ENCODE measurements at places on chromosomes 2 and 18.

GRCh38 chr2:235024931-235025773, 73.3 kb downstream of the SH3BP4 start:
- no peak for DNase-seq

- no peak for DNase-seq
Measured at GRCh38 chr2:192655916-192656315, 461.2 kb upstream of the TMEFF2 start.

DNA sequence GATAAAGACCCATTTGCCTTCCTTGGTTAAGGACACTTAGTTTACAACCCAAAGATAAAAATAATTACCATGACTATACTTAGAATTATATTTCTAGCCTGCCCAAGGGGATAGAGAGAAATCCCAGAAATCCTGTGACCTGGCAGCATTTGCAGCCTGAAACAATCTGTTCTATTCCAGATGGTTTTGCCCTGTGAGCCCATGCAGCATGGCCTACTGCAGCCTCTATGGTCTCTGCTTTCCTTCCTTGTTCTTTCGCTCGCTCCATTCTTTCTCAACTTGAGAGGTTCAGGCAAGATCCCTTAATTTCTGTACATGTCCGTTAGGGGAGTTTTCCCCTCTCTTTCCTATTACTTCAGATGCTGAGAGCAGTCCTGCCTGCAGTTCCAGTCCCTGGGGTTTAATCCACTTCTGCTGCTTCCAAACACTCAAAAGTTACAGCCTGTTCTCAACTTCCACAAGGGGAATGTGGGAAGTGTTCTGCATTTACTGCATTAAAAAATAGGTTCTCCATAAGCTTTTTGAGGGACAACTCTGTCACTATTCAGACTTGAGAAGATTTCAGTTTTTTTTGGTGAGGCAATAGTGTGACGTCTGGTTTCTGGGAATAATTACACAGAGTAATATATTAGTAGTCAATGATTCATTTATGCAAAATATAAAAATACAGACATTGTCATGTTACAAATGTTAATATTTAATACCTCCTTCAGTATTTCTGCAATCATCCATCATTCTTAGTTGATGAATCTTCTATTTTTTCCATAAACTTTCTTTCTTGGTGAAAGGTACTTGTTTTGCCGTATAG, 80.3 kb downstream of the CDCA7 start:
- no peak for DNase-seq

DNA sequence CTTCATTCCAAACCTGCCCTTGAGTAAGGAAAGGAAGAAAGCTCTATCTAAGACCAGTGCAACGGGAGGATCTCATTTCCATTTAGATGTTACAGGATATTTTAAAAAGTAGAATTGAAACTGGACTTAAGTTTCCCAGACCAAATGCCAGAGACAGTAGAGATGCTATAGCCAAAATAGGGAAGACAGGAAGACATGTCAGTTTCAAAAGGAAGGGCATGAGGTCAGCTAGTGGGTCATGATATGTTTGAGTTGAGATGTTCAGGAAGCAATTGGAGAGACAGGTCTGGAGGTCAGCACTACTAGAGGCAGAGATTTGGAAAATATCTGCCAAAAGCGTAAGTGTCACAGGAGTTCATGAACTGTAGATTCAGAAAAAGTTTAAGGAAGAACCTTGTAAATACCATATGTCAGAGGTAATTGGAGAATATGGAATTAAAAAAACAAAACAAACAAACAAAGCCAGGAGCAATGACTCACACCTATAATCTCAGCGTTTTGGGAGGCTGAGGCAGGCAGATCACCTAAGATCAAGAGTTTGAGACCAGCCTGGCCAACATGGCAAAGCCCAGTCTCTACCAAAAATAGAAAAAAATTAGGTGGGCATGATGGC, 50.8 kb downstream of the EPHA4 start:
- DNase-seq = no peak

GRCh38 chr2:54556621-54557121, 100.5 kb downstream of the SPTBN1 start:
- DNase-seq = no peak

DNA sequence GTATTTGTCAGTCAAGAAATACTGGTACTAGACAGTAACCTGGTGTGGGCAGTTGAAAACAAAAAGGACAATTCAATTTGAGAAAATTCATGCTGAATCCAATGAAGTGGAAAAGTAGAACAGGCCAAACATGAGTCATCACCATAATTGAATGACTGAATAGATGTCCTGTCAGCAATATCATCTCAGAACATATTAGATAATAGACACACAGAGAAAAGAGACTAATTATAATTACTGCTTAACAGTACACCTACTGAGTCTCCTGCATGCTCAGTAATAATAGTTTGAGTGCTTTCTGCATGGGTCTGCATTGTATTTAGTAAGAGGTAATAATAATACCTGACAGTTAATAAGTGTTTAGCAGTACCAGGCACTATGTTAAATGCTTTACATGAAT, 138.6 kb upstream of the ZC3H15 start:
- no peak for DNase-seq

- DNase-seq = no peak
Measured at GRCh38 chr2:64054161-64054915, 35.1 kb upstream of the VPS54 start.

DNA sequence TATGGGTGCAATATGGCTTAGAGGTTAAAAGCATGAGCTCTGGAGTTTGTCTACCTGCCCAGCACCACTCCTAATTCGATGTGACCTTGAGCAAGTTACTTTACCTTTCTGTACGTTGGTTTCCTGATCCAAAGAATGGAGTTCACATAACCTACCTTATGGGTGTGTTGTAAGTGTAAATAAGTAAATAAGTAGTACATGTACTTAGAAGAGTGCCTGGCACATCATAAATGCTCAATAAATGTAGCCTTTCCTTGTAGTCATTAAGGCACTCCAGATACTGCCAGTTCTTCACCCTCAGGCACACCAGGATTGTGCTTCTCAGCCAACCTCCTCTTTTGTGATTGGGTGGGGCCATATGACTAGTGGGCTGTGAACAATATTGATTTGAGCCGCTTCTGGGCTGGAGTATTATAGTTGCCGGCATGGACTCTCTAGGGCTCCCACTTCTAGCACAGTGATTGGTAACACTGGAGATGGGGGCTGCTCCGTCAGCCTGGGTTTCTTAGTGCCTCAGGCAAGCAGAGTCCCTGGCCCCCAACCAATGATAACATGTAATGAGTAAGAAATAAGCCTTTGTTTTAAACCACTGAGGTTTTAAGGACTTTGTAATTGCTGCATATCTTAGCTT, 101.7 kb upstream of the NOSTRIN start:
- DNase-seq = no peak

- no peak for DNase-seq
Measured at GRCh38 chr2:107591561-107592279, 235.0 kb upstream of the RGPD4 start.

- DNase-seq = no peak
Measured at GRCh38 chr2:223969856-223970255, 12.6 kb downstream of the MRPL44 start.

DNA sequence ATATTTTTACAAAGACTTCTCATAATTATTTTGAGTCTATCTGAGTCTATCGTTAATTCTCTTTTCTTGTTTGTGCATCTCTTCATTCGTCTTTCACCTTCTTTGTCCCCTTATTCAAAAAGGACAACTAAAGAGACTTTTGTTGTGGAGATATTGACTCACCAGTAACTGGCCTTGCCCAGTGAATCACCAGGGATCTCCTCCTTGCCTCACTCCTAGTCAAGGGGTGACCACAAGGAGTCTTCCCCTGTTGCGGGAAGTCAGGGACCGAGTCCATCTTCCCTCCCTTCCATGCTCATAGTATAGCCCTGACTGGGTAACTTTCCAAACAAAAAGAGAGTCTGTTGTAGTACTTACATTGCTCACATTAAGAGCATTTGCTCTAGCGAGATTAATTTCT, 158.9 kb downstream of the NEB start:
- no peak for DNase-seq

DNA sequence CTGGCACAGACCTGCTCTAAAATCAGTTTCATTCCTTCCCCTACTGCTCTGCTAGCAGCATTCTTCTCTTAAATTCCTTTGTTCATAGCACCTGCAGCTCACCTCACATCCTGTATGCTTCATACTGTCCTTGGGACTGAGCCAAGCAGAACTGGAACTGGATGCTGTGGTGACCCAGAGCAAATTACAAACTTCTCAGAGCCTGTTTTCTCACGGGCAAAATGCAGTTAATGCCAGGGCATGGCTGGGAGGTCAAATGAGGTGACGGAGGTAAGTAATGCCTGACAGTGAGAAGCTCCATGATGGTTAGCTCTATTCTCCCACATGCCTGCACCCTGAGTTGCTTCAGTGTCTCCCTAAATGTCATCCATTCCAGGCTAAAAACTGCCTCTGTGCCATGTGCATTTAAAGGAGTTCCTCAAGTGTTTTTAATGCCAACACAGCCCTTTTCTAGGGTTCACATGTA, 29.7 kb downstream of the C2orf42 start:
- no peak for DNase-seq

DNA sequence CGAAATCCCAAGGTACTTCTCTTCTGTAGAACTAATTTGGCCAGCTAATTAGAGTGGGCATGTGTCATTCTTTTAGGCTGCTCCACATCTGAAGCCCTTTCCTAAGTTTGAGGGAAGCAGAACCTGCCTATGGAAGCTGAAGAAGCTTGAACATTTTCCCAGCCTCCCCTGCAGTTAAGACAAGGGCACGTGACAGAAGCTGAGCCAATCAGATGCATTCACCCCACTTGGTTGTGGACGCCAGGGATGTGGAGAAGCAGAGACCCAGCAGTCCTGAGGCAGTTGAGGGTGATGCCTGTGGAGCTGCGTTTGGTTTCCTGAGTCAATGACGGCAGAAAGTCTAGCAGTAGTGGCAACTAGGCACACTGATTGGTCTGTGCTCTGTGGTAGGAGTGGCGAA, 26.1 kb upstream of the CERS6 start:
- DNase-seq = no peak

DNA sequence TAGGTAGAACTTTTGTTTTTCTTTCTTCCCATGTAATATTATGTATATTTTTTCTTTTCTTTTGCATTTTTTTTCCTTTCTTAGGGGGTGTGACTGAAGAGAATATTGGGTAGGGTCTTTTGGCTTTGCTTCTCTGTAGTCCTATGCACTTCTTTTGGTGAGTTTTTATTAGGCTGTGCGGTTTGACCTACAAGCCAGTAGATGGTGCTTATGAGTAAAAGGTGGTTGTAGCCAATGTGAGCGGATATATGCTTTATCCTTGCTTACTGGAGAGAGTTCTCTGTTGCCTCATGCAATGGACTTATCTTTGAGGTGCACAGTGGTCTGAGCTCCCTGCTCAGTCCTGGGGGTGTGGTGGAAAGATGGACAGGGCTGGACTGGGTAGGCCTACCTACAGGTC, 52.7 kb downstream of the DSEL start:
- DNase-seq = no peak

- no peak for DNase-seq
Measured at GRCh38 chr2:214019229-214019972, 391.5 kb upstream of the VWC2L start.

GRCh38 chr18:79490626-79491041, 94.9 kb downstream of the NFATC1 start:
- DNase-seq = no peak
